ENCODE measurements at places on chromosomes 16 and 17.
A peak's percentile ranks its signal among the peaks of the same experiment; 100 is the strongest.

DNA sequence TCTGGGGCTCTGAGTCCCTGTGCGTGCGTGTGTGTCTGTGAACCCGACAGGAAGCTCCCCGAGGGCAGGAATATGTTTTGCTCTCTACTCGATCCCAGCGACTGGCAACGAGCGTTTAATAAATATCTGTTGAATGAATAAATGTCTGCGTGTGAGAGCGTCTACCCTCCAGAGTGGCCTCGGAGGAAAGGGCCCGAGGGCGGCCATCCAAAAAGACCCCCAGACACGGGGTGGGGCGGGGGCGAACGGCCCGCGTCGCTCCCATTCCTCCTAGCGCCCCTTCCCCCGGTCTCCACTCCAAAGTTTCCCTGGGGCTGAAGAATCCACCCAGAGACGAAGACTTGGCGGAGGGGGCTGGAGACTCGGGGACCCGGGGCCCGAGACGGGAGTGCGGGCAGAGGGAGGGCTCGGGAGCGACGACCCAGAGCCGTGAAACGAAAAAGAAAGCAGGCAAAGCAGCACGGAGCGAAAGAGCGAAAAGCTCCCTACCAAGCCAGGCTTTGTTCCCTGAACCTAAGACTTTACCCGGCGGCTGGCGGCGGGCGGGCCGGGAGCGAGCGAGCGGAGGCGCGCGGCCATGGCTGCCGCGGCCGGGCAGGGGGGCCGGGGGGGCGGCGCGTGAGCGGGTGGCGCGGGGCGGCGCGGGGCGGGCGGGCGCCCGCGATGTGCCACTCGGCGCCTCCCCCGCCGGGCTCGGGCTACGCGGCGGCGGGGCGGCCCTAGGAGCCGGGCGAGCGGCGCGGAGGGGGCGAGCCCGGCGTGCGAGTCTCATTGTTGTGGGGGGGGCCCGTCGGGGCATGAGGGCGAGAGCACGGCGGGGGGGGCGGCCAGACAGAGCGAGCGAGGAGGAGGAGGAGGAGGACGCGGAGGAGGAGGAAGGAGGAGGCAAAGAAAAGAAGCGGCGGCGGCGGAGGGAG, at the start of gene MLLT6:
MLLT6 (plus strand) TSS at position 668 of the 917 bp plus-strand sequence. CDS start 360 bp downstream, outside the sequence.
- DNase-seq: peak; percentile 79

DNA sequence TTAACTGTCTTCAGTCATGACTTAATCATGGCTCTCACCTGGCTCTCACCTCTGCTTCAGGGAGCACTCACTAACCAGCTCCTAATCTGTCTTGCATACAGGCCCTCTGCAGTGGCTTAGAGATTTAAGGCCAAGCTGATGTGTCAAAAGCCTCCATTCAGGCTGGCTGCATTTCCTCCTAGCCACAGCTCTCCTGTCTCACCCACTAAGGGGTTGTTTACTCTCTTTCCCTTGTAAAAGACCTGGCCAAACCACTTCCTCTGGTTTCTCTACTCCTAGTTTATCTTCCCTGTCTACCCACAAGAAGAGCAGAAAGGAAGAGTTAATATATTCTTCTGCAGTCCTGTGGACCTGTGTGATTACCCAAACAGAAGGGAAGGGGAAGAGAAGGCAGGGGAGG, 9.3 kb upstream of the ASIC2 start:
- no peak for DNase-seq

DNA sequence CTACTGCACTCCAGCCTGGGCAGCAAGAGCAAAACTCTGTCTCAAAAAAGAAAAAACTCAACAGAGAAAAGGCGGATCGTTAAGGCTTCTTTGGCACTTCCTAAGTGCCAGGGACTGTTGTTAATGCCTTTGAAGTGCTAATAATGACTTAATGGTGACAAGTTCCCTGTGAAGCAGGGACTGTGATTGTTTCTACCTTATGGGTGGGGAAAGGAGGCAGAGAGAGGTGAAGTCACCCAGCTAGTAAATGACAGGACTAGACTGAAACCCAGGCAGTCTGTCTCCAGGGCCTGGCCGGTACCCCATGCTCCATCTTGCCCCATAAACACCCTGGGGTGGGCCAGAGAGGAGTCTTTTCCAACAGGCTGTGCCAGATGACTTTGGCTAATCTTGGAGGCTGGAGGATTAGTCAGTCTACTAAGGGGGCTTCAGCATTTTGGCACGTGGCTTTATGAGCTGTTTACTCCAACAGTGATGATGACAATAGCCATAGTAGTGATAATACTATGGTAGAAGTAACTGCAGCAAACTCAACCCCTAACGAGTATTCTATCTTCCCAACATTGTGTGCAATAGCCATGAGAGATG, 26.9 kb downstream of the ABCC1 start:
- DNase-seq: no peak

DNA sequence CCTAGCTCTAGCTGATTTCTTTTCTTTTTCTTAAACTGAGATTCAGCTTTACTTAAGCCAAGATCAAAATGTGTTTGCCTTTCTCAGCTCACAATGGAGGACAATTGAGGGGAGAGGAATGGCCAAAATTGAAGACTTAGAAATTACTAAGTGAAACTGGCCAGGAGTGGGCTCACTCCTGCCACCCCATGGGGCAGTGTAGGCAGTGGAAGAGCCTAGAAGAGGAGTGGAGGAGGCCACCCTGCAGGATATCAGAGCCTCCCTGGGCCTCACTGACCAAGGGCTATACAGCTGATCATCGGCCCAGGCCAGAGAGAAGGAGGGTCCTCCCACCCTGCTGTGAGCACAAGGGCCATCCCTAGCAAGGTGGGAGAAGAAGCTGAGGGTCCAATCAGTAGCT, 119.8 kb downstream of the CCT6B start:
- no peak for DNase-seq

DNA sequence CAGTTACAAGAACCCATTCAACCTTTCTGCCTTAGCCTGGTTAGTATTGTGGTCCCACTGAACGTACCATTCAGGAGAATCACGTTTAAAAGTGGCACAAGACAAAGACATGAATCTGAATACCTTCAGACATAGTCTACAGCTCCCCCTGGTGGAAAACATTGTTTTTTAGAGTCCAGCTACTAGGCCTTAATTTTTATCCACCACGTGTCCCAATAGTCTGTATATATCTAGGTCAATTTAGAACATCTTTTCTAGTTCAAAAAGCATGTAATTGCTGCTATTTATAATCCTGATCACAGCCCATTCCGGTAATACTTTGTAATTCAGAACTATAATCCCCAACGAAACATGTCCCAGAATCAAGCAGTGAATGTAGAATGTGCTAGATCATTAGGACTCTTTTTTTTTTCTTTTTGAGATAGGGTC, 13.7 kb upstream of the GUCY2D start:
- DNase-seq: peak; percentile 28

DNA sequence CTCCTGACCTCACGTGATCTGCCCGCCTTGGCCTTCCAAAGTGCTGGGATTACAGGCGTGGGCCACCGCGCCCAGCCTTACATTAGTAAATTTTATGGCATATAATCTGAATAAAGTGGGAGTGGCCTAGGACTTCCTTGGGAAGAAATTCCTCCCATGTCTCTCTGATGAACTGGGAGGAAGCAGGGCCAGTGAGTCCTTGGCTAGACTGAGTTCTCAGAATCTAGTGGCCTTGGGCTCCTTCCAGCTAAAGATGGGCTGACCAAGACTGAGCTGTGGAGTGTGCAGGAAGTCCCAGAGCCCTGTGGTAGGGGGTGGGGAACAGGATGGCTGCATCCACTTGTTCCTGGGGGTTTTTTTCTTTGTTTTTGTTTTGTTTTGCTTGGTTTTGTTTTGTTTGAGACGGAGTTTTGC, 10.0 kb upstream of the NAGLU start:
- no peak for DNase-seq

DNA sequence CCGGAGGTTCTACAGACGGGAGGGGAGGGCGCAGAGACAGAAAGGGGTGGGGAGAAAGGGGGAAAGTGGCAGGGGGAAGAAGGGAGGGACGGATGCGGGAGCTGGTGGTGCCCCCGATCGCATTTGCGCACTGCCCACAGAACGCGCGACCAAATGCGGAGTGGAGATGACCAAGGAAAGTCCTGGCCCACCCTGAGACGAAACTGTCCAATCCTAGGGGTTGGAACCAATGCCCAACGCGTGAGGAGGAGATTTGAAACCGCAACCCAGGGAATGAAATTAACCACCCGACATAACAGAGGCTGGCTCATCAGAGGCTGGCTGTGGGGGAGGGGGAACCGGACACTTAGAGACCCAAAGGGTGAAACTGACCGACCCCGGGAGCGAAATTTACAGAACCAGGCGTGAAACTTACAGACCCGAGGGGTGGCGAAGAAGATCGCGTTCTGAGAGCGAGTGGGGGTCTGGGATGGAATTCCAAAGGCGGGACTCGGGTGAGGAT, 1.4 kb downstream of the HES7 start:
- DNase-seq: no peak

- no peak for DNase-seq
These were observed 50.7 kb downstream of the NT5M start for GRCh38 chr17:17353625-17354484.

All from T follicular helper cell (primary cell).